ENCODE measurements at places on chromosomes 7 and 10. TPM values are rescaled to one million over a fixed set of nuclear protein-coding genes. Genes with fewer than 3 reads are reported as not detected.

DNA sequence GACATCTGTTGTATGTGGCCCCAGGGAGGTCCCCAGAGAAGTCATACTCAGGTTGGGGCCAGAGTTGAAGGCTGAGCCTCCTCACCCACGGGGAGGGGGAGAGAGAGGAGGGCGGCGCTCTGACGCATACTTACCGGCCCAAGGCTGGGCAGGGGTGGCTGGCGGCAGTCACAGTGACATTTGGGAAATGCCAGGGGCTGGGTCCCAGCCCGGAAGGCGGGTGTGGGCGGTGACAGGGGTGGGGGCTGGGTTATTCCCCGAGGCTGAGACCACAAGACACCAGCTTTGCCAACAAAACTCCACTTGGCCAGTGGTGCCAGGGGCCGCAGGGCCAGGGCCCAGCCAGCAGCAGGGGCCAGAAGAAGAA is 41.1 kb downstream of the RASGEF1A start:
- peaks cover 19% of the 10 kb centered on the region for H3K27me3 ChIP-seq
- no peaks in the 10 kb centered on the region for H3K36me3 ChIP-seq
- peaks cover 7% of the 10 kb centered on the region for H3K4me1 ChIP-seq
- H3K27ac ChIP-seq = no peak overlapping the region

Gene WDR86
- total RNA-seq = not detected

GRCh38 chr10:97174941-97175340 is 10.8 kb downstream of the SLIT1 start:
- H3K27ac ChIP-seq = no peak overlapping the region
- no peak for DNase-seq
- H3K4me1 ChIP-seq = no peaks in the 10 kb centered on the region

DNA sequence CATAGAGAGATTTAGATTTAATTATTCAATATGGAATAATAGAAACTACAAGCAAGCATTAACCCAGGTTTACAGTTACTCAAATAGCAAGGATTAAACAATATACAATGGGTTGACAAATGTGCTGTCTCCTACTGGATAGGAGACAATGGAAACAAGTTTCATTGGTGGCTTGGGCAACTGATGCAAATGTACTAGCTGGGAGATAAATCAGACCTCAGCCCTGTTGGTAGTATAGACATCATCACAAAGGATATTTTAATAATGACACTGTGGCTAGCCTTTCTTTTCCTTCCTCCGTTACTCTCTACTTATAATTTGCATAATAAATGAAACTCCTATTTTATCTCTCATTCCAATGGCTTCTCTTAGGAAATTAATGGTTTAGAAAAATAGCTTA is 96.5 kb upstream of the DKK1 start:
- no peak overlapping the region for H3K4me3 ChIP-seq
- DNase-seq = no peak
- no peaks in the 10 kb centered on the region for H3K4me1 ChIP-seq
- no peaks in the 10 kb centered on the region for H3K36me3 ChIP-seq
- H3K27ac ChIP-seq = no peak overlapping the region

GRCh38 chr10:50993771-50994251 is 80.5 kb upstream of the PRKG1 start:
- no peak for DNase-seq
- peaks cover 48% of the 10 kb centered on the region for H3K27me3 ChIP-seq
- no peak overlapping the region for H3K4me3 ChIP-seq
- no peak overlapping the region for H3K27ac ChIP-seq
- H3K36me3 ChIP-seq = no peaks in the 10 kb centered on the region
- H3K4me1 ChIP-seq = peaks cover 5% of the 10 kb centered on the region

DNA sequence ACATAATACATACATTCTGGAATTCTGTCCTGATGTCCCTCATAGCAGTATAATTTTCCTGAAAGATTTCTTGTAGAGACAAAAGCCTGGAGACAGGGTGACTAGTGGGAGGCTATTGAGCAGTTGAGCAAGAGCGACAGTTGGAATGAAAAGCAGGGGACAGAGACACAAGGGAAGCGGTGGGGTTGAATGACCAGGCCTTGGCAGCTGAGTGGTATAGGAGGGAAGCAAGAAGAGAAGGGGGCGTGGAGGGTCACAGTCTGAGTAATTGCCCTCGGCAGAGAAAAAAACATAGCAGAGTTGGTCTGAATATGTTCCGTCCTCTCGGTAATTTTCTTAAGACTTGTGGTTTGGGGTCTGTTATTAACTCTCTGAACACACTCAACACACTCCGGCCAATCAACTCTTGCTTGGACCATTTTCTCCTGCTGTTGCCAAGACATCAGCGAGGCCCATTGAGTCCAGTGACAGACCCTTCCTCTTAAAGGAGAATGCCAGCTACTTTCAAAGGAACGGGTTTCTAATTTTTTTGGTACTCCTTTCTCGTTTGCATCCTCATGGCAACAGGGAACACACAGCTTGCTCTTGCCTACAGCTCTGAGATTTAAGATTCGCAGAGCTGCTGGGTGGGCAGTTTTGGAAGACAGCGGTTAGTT is 5.3 kb upstream of the ACTR3B start:
- H3K36me3 ChIP-seq = no peaks in the 10 kb centered on the region
- no peak overlapping the region for H3K27ac ChIP-seq
- DNase-seq = no peak
